ENCODE measurements at places on chromosomes 2 and 18. TPM values are rescaled to one million over a fixed set of nuclear protein-coding genes. Genes with fewer than 3 reads are reported as not detected.

GRCh38 chr2:101038455-101039255 lies 36.6 kb downstream of the RPL31 start:
- peak; percentile 42 for DNase-seq

GRCh38 chr2:111919365-111919764 lies 21.0 kb downstream of the MERTK start:
- DNase-seq: no peak

DNA sequence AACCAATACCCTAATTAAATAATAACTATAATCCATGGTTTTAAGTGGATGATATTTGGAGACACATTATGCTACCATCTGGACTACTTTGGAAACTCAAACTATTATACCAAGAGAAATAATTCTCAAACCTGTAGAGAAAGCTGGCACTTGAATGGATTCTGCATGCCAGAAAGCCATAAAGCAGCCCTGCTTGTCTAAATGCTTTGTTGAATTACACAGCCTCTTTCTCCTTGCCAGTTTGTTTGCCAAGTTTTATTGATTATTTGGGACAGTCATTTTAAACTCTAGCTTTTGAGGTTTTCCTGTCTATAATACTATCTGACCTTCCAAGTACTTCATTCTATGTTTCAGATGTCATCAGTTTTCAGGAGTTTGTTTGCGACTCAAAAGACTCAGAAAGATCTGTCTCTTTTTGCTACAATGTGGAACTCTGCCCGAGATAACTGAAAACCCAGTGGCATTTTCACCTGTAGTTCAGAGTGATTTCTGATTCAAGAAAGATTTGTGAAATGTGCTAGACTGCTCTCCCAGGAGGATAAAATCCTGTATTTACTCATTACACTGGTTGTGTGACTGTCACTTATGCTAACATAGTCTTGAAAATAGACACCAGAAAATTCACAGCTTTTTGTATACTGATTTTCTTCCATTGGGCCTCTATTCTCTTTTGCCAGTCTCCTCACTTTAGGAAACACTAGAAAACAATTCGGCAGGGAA lies 29.2 kb upstream of the MBOAT2 start:
- DNase-seq: no peak

Gene NXPH2
- 0.89 TPM for total RNA-seq

Gene EFR3B
- total RNA-seq: 7.0 TPM

Gene PCGF1
- total RNA-seq: 56.9 TPM

Data from NCI-H460 (cell line).